GM23338 (cell line): ENCODE measurements at places on chromosomes 4 and X.
A peak's percentile ranks its signal among the peaks of the same experiment; 100 is the strongest.

- no peak for DNase-seq
These were observed 62.3 kb downstream of the FAM184B start for GRCh38 chr4:17719106-17719505.

DNA sequence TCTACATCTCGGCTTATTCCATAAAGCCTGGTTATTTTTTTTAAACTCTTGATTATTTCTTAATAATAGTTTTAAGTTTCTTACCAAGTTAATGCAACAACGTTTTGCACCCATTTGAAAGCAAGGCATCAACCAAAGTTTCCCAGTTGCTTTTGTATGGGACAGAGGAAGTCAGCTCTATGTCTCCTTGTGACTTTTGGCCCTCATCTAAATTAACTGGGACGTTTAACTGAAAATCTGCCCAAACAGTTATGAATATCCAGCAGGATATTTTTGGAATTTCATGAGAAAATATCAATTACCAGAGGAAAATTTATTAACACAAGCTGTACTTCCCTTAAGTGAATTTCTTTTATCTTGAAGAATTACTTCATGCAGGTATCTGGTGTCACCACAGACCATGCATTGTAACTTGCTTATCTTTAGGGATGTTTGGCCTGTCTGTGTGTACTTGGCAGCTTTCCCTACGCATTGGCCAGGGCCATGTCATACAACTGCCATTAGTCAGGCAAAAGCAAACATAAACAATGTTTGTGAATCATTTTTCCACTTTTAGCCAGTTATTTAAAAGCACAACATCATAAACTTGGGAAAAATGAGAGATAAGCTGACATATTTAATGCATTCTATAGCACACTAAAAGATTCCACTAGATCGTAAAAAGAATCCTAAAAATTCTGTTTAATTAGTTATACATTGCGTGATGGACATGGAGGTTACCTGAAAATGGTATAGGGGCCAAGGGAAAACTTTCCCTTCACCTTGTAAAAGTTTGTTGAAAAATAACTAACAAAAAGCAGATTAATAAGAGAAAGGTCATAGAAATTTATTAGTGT is 101.4 kb upstream of the PDE5A start:
- no peak for DNase-seq

- DNase-seq = no peak
These were observed 25.6 kb downstream of the HSD17B11 start for GRCh38 chr4:87365348-87365747.

GRCh38 chr4:65083076-65083475 is 587.2 kb downstream of the EPHA5 start:
- no peak for DNase-seq

DNA sequence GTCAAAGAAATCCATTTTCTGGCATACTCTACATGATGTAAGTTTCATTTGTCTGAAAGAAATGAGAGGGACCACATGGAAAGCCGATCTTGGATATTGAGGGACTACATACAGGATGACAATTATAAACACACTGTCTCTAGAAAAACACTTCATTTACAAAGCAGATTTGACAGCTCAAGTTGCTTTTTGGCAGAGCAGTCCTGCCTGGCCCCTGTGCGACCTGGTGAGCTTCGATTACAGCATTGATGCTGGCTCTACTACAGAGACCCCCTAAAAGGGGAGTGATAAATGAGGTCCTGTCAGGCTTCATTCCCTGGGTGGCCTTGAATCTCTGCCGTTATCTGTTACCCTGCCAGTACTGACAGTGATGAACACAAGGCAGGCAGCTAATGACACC is 215.2 kb upstream of the NOCT start:
- DNase-seq = no peak

DNA sequence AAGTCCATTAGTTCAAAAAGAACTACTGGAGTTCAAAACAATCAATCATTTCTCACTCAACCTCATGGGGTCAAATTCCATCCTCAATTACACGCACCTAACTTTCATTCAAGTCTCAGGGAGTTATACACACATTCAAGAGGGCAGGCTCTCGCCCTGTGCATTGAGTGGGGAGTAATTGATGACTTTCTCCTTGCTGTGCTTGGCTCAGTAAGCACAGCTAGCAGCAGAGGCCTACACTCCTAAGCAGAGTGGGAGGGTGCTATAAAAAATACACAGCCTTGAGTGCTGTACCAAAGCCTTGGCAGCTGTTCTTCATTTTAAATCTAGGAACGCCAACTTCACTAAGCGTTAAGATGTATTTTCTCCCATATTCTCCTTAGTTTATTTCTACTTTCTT is 958.3 kb upstream of the ADGRL3 start:
- peak; percentile 3 for DNase-seq

DNA sequence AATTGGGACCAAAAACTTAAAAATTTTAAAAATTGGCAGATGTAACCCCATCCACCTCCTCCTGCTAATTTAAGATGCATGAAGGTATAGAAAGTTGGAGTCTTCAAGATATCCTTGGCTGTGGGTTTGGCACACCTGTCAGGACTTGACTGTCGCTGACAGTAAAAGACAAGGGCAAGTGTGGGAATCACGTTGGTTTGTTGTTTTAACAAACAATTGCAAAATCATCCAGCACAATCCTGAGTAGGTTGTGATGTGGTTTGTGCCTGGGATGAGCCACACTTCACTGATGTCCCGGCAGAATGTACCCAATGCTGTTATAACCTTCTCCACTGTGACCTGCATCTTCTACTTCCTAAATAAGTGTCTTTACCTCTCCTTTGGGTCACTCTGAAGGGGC is 24.0 kb downstream of the HOPX start:
- DNase-seq = no peak

- DNase-seq = no peak
These were observed 50.6 kb upstream of the SRPX start for GRCh38 chrX:38271154-38271716.

DNA sequence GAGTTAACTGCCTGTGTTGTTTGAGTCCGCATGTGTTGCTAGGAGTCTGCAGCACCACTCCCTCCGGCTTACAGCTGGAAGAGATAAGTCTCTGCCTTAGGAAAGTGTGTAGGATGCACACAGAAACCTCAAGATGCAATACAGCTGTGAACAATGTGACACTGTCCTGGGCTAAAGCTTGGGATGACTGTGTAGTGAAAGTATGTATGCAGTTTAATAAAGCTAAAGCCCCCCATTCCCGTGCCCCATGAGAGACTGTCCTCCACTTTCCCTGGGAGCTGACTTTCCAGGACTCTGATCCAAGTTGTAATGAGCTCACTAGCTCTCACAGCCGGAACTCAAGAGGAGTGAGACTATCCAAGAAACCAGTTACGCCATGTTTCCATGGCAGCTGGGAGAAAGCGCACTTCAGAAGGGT is 156.6 kb upstream of the FTHL17 start:
- DNase-seq = no peak

DNA sequence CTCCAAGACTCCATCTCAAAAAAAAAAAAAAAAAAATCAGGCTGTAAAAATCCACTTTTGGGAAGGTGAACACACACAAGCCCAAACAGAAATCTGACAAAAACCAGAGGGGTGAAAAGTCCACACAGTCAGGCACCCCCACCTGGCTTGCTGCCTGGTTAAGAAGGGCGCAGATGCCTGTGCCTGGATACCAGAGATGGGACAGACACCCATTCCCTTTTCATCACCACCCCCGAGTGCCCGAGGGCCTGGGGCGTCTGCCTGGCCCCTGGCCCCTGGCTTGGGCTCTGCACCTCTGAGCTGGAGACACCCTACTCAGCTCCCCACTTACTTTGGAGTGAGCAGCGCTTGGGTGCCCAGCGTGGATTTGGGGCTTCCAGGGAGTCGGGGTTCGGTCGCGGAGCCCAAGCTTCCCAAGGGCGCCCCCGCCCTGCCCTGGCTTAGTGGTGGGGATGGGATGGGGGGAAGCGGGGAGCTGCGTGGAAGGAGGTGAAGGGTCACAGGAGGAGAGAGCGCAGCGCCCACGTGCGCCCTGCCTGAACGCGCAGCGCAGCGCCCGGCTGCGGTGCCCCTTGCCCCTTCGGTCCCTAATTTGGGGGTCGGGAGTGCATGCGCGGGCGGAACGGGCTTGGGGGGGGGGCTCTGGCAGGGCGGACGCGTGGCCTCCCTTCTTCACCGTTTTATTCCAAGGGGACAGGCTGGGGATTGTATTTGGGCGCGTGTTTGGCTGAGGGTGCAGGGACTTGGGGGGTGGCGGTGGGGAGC is 11.3 kb downstream of the SHOX start:
- no peak for DNase-seq

DNA sequence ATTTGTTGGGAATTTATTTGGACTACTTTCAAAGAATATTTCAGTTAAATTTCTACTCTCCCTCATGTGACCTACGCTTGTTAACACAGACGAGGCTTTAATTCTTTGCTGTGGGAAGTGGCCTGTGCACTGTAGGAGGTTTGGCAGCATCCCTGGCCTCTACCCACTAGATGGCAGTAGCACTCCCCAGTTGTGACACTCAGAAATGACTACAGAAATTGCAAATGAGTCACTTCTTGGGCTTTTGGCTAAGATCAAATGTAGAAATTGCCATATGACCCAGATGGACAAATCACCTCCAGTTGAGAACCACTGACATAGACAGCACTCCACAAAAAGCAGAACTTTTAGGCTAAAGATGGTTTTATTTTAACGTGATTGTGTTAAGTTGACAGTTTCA is 22.1 kb downstream of the PIR start:
- DNase-seq = peak; percentile 65

DNA sequence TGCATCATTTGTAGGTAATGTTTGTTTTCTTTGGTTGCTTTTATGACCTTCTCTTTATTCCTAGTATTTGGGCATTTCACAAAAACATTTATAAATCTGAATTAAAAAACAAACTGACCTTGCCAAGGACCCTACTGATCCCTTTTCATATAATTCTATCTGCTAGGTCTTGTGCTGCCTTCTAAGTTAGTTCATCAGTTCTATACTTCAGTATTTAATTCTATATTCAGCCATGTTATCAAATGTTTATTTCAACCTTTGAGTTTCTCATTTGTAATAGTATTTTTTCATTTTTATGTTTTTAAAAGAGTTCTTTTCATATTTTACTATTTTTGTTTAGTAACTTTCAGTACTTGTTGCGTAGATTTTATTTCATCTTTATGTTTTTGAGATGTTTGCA is 155.3 kb downstream of the SNCA start:
- DNase-seq = no peak

DNA sequence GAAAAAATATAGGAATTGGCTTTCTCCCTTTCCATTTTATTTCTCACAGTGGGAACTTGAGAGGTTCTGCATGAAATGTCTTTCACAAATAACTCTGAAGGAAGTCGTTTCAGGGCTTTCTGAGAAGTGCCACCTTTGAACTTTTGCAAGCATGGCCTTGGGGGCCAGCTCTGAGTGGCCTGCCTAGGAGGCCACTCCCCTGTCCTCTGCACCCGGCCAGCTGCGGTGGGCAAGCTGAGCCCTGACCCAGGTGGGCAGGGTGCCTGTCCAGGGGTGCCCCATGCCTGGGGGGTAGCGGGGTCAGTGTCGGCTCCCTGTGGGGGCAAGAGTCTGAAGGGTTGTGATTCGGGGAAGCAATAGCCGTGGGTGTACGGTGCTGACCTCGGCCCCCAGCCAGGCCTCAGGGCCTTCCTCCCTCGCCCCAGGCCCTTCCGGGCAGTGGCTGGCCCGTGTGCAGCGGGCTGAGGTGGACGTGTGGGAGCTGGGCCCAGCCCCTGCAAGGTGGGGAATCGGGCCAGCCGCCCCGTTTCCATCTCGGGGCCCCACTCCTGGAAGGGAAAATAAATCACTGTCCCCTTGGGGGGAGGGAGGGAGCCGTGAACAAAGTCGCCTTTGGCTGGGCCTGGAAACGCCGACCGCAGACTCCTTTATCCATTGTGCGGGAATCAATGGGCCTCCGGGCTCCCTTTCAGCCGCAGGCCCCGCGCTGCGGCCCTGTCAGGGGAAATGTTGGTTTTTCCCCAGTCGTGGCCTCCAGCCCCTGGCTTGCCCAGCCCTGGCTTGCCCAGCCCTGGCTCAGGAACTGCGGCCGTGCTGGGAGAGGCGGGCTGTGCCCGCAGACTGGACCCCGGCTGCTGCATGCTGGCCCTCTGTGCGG is 3.1 kb downstream of the FGFRL1 start:
- no peak for DNase-seq

GRCh38 chr4:88216395-88216794 is 58.0 kb upstream of the ABCG2 start:
- DNase-seq = no peak

- no peak for DNase-seq
These were observed 59.0 kb downstream of the WWC2 start for GRCh38 chr4:183158062-183158461.

DNA sequence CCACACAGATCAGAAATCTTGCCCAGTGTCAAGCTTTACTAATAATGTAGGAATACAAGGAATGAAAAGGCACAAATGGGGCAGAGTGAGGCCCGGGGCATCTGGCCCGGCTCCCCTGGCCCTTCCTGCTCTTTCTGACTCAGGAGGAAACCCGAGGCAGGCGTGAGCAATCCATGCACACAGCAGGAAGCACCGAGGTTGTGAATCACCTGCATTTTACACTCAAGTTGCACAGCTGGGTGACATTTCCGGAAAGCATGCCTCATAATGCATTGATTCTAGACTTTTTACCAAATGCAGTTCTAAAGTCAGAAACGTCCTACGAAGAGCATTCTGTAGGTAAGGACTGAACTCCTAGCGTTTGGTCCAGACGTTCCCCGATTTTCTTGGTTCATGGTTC is 38.9 kb downstream of the PRIMPOL start:
- peak; percentile 53 for DNase-seq

DNA sequence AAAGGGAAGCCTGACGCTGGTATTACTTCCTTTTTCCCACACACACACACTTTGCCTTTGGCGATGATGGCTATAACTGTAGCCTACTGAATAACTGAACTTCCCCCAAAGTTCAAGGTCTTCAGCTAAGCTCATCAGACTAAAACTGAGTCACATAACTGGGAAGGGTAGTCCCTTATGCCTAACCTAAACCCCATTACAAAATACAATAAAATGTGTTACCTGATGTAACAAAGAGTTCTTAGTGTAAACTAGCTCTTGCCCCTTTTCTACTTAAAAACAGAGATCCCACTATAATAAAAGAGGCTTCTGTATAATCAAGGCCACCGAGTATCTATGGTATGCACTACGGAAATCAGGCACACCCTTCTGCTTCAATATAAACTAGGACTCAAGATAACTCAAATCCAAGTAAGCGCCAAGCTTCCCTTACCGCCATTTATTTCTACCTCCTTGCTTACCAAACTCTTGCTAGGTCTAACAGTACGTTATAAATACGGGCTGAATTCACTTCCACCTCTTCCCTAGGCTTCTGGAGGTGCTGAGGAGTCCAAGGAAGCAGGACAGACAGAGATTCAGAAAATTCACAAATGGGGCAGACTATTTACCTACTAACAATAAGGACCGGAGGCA is 2.4 kb downstream of the OTUD4 start:
- peak; percentile 25 for DNase-seq

- no peak for DNase-seq
These were observed 25.3 kb downstream of the CLNK start for GRCh38 chr4:10659251-10659650.

DNA sequence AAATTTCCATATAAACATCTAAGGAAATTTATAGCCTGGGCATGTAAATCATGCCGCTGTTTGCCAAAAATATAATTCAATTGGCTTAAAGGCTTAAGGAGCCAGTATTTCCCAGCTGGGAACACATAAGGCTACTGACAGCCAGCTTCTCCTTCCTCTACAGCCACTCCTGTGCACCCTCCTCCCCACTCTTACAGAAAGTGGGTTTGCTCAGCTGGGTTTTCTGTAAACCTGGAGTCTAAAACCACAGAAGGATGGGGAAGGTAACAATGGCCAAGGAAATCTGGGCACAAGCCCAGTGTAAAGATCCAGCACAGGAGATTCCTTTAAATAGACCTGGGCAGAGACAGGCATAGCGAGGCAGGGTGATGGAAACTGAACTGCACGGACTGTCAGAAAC is 18.5 kb downstream of the ACSL1 start:
- DNase-seq = no peak
